ENCODE measurements at places on chromosomes 13 and 19.

DNA sequence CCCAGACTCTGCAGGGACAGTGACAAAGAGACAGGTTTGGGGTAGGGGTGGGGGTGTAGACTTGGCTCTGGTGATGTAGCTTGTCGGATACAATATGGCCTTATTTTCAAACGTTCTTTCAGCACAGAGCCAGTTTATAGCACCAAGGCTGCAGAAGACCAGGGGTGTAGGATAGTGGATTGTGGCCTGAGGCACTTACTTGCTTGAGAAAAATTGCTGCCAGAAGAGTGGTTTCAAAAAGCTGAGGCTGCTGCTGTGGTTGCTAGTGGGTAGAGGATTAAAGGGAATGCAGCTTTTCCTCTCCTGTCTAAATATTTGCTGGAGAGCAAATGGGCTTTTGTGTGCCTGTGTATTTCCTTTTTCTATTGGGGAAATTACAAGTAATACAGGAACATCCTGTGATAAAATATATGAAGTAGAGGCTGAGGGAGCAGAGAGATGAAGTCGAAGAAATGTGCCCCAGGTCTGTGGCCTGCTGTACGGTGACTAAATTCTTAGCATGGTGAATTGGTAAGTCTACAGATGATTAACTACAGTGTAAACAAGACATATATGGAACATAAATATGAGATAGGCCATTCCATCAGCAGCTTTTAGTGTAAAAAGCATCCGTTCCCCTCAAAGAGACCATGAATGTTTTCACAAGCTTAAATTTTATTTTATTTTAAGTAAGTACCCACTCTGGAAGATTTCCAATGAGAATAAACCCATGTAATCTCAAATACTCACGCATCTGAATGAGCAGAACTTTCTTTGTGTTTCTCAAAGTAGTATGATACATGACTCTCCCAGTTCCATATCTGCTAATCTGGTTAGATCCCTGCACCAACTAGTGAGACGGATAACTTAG, 112.9 kb downstream of the LRCH1 start:
- DNase-seq, result no peak

DNA sequence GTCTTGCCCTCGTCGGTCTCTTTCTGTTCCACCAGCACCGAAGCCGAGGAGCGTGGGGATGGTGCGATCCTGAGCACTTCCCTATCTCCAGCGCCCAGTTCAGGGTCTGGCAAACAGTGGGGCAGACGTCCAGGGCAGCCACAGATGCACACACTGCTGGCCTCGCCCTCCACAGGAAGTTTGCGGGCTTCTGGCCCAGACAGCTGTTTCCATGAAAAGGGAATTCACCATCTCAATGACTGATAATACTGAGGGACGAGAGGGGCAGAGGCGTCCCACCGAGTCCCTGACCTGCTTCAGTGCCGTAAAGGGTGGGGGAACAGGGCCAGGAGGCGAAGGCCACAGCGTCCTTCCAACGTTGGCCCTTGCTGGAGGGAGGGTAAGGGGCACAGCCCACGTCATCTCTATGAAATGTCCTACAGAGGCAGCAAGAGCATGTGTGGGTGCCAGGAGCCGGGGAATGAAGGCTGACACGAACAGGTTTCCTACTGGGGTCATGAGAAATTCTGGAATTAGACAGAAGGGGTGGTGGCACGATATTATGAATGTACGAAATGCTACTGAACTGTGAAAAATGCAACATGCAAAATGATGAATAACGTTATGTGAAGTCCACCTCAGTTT, 19.5 kb downstream of the SHC2 start:
- DNase-seq, result no peak

DNA sequence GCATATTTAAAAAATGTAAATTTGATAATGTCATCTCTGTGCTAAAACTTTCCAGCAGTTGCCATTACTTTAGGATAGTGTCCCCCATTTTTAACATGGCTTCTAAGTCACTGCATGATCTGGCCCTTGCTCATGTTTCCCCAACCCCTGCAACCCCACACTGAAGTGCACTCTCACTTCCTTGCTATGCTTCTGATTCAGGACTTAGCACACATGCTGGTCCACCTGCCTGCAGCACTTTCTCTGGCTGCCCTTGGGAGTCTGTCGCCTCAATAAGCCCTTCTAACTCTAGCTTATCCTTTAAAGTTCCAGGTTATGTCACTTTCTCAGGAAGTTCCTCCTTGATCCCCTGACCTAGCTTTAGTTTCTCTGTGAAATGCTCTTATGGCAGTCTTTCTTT, 241.0 kb downstream of the POSTN start:
- no peak for DNase-seq

- DNase-seq, result peak; percentile 83
Observed at GRCh38 chr19:3135961-3136683, at the start of gene GNA15. GNA15 (plus strand) TSS chr19:3136033; CDS start chr19:3136451, 418 bp downstream.

DNA sequence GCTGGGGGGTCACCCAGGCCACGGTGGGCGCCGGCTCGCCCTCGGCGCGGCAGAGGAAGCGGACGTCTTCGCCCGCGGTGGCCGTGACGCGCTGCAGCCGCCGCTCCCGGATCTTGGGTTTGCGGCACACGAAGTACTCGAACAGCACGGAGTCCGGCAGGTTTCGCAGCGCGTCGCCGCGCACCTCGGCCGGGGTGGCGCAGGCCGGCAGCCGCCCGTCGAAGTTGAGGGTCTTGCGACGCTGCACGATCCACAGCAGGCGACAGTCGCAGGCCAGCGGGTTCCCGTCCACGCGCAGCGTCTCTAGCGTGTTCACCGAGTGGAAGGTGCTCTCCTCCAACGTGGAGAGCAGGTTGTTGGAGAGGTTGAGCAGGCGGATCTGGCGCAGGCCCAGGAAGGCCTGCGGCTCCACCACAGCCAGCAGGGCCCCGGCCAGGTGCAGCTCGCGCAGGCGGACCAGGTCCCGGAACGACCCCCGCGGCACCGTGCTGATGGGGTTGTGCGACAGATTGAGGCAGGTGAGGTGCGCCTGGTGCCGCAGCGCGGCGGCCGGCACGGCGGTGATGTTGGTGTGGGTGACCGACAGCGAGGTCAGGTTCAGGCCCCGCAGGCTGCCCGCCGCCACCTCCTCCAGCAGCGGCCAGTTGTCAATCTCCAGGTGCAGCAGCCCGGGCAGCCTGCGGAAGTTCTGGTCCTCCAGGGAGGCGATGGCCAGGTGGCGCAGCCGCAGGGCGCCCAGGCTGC, 8.6 kb upstream of the PEAK3 start:
- DNase-seq, result no peak

GRCh38 chr13:42484386-42484785, 89.6 kb upstream of the TNFSF11 start:
- no peak for DNase-seq

DNA sequence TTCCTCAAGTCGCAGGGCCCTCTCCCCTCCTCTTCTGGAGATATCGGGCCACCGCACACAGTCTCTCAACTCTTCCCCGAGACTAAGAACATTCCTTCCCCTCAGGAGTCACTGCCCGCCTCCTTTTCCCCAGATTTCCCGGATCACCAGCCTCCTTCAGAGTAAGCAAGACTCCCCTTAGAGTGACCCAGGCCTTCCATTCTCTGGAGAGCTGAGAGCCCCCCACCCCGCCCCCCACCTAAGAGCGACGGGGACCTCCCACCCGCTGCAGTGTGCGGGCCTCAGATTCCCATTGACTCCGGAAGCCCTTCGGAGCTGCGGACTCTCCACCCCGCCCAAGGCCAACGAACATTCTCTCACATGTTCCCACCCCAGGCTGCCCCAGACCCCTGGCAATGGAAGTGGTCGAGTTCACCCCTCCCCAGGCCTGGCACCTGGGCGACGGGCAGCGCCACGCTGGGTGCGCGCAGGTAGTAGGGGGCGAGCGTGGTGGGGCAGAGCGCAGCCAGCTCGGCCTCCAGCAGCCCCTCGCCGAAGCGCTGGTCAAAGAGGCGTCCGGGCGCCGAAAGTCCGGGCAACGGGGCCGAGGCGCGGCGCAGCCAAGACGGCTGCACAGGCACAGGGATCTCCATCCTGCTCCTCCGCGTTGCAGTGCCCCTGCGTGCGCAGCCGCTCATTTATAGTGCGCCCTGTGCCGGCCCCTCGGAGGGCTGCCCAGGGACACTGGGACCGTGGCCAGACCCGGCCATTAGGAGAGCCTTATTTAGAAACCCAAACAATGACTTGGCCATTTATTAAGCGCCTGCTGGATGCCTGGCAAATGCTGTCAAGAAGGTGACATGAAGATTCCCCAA, at the start of gene HSPB6:
Gene HSPB6, minus strand, starts transcription at position 653 of the 854 bp plus-strand sequence. Its CDS starts 21 bp downstream, at position 632.
- peak; percentile 77 for DNase-seq

- DNase-seq, result no peak
Observed at GRCh38 chr13:29903996-29904395, 53.6 kb upstream of the UBL3 start.
